ENCODE measurements at places on chromosomes 5 and 9.
A peak's percentile ranks its signal among the peaks of the same experiment; 100 is the strongest.

- no peak for DNase-seq
These were observed 22.6 kb upstream of the IQGAP2 start for GRCh38 chr5:76380346-76381066.

GRCh38 chr9:106891286-106891685, 28.3 kb downstream of the ZNF462 start:
- no peak for DNase-seq

GRCh38 chr5:4570047-4570995, 569.8 kb upstream of the ADAMTS16 start:
- DNase-seq = no peak

DNA sequence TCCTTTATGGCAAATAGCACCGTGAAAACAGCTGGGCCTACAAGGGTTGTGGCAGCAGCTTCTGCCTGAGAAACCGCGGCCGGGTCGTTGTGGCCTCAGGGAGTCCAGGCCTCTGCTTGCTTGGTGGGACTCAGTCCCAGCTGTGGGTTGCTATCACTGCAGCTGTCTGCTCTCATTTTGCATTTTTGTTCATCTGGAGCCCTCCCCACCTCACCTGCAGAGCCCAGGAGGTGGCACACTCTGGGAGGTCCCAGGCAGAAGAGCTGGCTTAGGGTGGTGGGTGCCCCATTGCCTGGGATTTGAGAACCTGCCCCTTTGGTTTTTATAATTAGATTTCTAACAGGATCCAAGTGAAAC, 138.4 kb downstream of the GADD45G start:
- peak; percentile 45 for DNase-seq

GRCh38 chr9:76521244-76521681, 62.3 kb downstream of the GCNT1 start:
- no peak for DNase-seq

DNA sequence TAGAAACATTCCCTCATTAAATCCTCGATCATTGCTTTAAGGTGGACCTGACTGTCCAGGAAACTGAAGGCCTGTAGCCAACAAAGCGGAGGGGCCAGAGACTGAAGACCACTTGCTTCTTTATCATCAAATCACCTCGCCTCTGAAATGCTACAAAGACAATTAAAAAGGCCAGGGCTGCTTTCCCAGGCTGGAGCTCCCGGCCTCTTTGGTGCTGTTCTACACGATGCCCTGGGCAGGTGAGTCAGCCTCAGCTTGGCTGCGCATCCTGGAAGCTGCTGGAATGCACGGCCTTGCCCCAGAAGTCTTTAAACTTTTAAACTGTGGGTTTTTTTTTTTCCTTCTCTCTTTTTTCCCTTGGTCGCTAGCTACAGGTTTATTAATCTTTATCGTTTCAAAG, 46.5 kb downstream of the SH3PXD2B start:
- DNase-seq = no peak

Measured in activated T-helper 1 cell treated with anti-CD3 and anti-CD28 coated beads, Interleukin-12 subunit alpha, Interleukin-12 subunit beta, Interleukin-2, Interleukin-4 antibody, amounts not matched to agents 30 ng/mL and 10 ng/mL and 1 ng/mL, durations not matched to agents 14 hours and 24 hours and 36 hours (primary cell).